ENCODE measurements at places on chromosomes 12 and 14.

DNA sequence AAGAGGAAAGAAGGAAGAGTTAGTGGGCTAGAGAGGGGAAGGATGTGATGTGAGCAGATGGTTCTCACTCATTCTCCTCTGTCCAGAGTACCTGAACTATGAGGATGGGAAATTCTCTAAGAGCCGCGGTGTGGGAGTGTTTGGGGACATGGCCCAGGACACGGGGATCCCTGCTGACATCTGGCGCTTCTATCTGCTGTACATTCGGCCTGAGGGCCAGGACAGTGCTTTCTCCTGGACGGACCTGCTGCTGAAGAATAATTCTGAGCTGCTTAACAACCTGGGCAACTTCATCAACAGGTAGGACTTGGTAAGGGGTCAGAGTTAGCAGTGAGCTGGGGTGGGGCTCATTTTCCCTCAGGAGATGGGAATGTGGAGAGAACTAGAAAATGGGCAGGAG is 7.6 kb downstream of the DDIT3 start:
- DNase-seq: no peak

DNA sequence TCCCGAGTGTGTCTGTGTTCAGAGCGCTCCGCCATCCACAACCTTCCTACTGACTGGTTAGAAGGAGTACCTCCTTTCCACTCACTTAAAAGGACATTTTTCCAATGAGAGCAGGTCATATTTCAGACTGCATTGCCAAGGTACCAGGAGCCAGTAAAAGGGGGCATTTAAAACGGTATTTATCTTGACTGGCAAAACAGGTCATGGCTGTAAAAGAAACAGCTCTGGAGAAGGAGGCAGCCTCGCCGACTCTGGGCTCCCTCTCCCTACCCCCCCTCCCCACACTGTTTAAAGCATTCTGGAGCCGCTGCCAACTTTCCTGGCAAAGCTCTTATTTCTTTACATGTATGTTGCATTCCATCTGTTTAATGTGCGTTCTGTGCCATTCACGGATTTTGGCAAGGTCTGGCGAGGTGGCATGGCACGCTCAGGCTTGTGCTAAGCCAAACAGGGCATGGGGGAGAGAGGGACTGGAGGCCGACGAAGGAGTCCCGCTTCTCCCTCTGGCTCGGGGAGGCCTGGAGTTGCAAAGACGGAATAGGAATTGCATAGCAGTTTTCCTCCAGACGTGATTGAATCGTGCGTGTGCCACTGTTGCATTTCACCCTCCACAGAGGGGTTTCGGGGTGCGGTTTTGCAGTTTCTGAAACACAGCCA is 41.2 kb upstream of the MED13L start:
- DNase-seq: no peak

- no peak for DNase-seq
Measured at GRCh38 chr14:58073516-58073915, 78.5 kb downstream of the ARMH4 start.

DNA sequence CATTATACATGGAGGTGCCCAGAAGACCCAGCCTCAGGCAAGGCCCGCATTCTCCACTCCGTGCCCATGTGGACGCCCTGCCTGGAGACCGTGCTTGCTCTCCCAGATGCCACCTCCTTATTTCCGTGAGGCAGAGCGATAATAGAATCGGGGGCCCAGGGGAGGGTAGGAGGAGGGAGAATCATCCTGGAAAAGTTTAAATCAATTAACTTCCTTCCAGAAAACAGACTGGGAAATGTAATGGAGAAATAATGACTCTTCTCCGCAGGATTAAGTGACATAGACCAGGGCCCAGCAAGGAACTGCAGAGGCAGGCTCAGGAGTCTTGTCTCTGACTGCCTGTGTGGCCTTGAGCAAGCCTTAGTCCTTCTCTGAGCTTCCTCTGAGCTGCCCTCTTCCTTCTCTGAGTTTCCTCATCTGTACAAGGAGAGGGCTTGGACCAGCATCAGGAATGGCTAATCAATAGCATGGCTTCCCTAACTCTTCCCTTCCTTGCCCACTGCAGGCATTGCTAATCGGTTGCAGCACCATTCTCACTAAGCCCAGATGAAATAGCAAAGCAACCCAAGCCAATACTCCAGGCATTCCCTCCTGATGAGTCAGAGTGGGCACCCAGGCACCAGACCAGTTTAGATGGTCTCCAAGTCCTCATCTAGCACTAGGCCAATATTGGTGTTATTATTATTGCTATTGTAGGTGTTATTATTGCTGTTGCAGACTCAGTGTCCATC is 11.3 kb upstream of the FAM222A start:
- DNase-seq: no peak

DNA sequence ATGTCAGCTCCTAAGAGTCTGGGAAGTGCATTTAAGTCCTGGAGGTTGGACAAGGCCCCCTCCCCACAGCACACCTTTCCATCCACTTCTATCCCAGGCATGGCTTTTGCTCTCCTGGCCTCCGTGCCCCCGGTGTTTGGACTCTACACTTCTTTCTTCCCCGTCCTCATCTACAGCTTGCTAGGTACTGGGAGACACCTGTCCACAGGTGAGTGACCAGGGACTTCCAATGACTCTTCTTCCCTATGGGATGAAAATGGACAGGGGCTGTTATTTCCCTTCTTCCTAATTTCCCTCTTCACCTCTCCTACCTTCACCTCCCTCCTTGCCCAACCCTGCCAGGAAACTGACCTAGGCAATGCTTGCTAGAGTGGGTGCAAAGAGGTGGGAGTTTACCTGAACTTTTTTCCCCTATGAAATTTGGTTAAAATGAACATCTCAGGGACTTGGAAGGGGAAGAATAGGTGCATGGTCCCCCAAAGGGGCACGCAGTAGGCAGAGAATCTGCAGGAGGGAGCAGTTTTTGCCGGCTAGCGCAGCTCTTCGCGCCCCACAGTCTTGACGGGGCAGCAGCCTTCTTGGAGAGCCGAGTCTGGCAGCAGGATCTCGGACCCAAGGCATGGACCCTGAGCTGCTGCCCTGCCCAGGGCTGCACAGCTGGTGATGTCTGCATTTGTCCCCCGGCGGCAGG is 9.2 kb downstream of the ARHGEF25 start:
- DNase-seq: no peak

Measured in stimulated activated CD8-positive, alpha-beta memory T cell treated with anti-CD3 and anti-CD28 coated beads, Interleukin-7, amount 100 ng/mL, for 48 hours (primary cell).